ENCODE measurements at places on chromosomes 1 and 21.

DNA sequence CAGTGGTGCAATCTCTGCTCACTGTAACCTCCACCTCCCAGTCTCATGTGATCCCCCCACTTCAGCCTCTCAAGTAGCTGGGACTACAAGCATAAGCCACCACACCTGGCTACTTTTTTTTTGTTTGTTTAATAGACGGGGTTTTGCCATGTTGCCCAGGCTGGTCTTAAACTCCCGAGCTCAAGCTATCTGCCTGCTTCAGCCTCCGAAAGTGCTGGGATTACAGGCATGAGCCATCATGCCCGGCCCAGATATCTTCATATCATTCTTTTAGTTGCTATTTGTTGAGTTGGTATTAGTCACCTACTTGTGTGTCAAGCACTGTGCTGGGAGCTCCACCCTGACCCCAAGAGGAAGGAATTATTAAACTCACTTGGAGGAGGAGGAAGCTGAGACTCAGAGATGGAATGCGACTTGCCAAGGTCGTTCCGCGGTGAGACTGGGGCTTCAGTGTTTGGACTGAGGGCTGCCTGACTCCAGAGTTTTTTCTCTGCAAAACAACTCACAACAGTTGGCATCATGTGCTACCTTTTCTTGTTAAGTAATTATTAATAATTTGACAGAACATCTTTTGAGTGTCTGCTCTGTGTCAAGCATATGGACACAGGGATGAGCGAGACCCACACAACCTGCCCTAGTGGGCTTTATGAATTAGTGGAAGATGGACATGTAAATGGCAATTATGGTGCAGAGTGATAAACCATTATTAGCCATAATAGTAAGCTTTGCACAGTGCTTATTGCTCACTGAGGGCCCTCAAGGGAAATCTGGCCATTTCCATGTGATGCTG lies 132.0 kb downstream of the FOXD2 start:
- no peak for DNase-seq

DNA sequence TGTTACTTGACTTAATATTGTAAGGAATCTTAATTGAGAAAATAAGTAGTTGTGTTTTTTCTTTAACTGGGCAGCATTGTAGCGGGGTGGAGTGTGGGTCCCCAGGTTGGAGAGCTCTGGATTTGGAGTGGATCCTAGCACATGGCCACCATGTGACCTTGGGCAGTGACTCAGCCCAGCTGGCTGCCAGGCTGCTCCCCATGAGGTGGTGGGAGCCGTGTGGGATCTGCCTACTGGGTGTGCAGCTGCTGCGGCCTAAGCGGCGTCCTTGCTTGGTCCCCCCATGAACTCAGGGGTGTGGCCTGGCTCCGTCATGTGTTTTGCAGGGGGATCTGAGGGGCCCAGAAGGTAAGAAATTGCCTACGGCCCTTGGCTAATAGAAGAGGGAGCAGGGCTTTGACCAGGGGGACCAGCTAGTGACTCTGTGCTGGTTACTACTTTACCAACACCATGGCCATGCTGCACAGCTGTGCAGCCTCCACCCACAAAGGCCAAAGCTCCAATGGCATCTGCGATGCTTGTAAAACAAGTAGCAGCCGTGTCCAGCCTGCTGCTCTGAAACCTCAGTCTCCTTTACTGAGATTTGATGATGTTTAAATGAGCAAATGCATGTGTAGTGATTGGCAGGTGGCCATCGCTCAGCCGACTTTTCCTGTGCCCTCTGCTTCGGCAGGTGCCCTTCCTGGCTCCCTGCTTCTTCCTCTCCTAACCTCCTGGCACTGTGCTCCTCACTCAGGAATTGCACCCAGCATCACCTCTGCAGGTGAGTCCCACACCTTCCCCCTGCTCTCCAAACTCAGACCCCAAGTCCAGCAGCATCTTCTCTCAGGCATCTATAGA lies 68.3 kb downstream of the ADARB1 start:
- DNase-seq = no peak

DNA sequence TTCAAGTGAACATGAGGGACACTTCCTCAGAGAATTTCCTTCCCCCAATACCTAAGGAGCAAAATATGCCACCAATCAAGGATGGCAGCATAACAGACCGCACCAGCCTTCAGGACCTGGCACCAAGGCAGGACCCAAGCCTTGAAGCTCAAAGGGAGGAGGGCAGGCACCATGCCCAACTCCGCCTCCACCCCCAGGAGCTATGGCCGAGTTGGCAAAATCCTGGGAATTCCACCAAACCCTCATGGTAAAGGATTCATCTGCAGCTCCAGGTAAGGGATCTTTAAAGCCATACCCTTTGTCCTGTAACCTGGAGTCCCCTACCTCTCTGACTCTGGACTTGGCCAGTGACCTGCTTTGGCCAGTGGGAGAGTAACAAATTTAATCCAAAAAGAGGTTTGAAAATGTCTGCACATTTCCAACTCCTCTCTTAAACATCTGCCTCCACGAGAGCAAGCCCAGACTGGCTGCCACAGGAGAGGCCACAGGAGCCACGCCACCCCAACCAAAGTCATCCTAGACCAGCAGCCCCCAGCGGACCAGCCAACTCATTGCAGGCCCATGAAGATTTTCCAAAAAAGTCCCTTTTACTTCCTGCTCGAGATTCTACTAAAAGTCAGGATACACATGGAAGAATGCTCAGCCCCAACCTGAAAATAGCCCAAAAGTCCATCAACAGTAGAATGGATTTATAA lies 41.9 kb downstream of the NPHP4 start:
- DNase-seq = no peak

DNA sequence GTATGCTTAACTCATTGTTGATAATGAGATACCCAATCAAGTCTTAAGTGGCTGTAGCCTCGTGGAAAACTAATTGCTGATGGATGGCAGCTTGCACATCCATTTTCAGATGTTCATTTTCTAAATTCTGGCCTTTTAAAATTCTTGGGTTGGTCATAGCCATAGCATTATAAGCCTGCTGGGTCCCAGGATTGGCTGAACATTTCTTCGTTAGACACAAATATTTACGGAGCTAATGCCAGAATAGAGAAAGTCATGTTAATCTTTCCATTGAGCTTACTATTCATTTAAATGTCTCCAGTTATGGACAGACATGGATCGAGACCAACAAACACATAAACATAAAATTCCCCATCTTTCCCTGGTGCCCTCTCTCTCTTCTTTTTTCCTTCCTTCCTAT lies 32.5 kb downstream of the CENPF start:
- no peak for DNase-seq

GRCh38 chr1:57976216-57976615 lies 552.4 kb upstream of the DAB1 start:
- no peak for DNase-seq

- no peak for DNase-seq
Observed at GRCh38 chr1:46822248-46822826, 23.5 kb downstream of the CYP4B1 start.

DNA sequence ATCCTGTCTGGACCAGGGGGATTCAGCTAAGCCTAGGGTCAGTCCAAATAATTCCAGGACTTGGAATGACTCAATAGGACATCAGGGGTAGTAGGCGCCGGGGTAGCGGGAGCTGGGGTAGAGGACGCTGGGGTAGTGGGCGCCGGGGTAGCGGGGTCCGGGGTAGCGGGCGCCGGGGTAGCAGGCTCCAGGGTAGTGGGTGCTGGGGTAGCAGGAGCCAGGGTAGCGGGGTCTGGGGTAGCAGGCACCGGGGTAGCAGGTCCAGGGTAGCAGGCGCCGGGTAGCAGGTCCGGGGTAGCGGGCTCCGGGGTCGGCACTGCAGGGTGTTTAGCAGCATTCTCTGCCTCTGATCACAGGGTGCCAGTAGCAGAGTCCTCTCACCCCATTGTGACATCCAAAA lies 248.9 kb downstream of the KCNJ6 start:
- no peak for DNase-seq

- no peak for DNase-seq
Observed at GRCh38 chr1:228794810-228795209, 59.5 kb downstream of the RHOU start.

- DNase-seq = no peak
Observed at GRCh38 chr1:34709547-34709946, 45.3 kb upstream of the GJB5 start.

DNA sequence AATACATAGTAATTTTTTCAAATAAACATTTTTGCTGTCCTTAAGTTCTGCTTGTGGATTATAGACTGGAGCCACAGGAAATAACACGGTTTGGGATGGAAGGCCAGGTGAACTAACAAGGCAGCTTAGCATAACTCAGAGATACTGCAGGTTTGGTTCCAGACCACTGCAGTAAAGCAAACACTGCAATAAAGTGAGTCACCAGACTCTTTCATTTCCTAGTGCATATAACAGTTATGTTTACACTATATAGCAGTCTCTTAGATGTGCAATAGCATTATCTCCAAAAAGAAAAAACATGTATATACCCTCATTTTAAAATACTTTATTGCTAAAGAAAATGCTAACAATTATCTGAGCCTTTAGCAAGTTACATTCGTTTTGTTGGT lies 22.0 kb downstream of the LRRC42 start:
- no peak for DNase-seq

DNA sequence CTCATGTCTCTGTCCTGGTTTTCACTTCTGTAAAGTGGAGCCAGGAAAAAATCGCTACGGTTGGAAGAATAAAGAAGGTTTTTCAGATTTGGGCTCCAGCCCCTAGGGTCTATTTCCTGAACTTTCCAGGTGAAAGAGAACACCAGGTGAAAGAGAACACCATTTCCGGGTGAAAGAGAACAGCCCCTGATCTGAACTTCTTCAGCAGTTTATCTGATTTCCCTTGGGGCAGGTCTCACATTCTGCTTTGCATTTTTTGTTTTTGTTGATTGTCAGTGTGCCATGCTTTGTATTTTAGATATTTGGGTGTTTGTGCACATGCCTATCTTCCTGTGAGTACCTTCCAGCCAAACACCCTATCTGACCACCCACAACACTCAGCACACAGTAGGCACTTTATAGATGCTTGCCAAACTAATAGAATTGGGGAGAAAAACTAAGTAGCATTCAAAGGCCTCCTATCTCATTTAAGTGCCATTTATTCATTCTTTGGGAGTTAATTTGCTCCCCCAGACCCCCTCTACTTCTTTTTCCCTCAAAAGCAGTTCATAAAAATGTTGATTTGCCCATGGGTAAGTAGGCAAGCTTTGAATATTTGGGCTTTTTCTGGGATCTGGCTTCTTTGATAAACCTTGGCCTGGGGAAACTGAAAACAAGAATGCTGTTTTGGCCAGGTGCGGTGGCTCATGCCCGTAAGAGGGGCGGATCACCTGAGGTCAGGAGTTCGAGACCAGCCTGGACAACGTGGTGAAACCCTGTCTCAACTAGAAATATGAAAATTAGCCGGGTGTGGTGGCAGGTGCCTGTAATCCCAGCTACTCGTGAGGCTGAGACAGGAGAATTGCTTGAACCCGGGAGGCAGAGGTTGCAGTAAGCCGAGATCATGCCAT lies 2.2 kb downstream of the NAV1 start:
- no peak for DNase-seq

- no peak for DNase-seq
Observed at GRCh38 chr1:100959502-100960060, 63.7 kb downstream of the SLC30A7 start.

DNA sequence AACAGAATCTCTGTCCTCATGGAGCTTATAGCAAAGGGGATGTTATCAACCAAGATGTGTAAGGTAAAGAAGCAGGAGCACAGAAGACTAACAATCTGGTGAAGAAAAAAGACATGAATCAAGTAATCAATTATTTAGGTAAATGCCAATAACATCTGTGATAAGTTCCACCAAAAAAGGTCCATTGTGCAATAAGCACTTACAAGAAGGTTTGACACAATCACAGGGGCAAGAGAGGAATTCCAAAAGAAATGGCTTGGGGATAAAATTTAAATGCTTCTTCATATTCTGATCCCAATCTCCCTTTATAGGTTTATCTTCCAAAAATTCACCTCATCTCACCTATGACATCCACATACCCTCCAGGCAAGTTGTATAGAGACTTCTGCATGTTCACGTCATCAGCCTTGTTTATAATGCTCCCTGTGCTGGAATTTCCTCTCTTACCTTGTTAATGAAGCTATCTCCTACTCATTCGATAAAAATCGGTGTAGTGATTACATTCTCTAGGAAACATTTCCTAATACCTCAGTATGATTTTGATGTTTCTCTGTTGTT lies 53.6 kb upstream of the DPT start:
- DNase-seq = no peak

DNA sequence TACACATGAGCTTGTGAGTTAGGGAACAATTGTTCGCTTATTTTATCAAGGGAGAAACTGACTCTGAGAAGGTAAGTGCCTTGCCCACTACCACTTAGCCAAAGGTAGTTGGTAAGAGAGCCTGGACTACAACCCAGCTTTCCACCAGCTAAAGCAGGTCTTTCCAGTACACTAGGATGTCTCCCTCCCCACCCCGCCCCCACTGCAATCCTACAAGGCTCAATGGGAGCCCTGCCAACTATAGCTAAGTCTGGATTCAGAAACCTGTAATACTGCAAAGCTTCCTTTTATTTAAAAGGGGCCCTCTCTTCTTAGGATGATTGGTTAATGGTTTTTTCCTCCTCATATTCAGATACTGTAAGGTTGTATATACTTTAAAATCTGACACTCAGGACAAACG lies 102.0 kb upstream of the C8B start:
- DNase-seq = no peak

- no peak for DNase-seq
Observed at GRCh38 chr1:14817223-14818170, 219.0 kb downstream of the KAZN start.

DNA sequence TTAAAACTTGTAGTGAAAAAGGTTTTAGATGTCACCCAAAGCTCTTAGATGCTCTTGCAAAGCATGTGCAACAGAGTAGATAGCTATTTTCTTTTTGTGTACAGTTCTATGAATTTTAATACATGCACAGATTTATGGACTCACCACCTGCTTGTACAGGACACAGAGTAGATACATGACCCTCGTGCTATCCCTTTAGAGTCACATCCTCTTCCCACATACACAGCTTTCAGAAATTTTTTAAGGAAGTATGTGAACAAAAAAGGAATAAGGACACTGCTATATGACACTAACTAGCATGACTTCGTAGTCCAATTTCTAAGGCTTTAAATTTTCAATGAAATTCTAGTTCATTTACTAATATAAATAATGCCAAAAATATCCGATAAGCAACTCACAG lies 60.9 kb downstream of the ABL2 start:
- DNase-seq = no peak

DNA sequence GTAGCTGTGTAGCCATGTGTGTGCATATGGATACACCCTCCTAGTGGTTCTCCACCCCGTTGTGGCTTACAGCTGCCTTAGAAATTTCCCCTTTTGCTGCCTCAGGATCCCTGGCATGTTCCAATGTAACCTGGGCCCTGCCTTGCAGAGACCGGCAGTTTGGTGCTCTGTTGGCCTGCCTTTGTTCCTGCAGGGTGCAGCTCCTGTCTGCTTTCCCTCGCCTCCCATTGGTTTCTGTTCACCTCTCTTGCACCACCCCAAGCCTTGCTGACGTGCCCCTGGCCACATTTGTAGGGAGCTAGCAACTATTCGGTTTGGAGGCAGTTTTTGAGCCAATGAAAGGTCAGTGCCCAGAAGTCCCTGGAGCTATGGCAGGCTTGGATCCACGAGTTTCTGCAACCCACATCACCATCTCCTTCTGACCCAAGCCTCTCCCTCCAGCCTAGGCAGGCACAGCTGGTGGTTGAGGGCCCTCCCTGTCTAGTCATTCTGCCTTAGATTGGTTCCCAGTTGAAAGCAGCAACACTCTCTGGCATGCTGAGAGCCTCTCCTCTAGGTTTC lies 54.9 kb downstream of the MAB21L3 start:
- DNase-seq = no peak

- no peak for DNase-seq
Observed at GRCh38 chr1:201013031-201013485, 10.5 kb downstream of the KIF21B start.
